SK-MEL-5 (cell line): ENCODE measurements at places on chromosomes 7 and 10. TPM values are rescaled to one million over a fixed set of nuclear protein-coding genes. Genes with fewer than 3 reads are reported as not detected.

Gene MEOX2
- not detected in 2 replicates for total RNA-seq

Gene ZMIZ1
- 7.8 and 9.6 TPM in 2 replicates for total RNA-seq

Gene COL17A1
- total RNA-seq: 0.43 and 0.45 TPM in 2 replicates

Gene ATG9B
- 0.13 and 0.27 TPM in 2 replicates for total RNA-seq

Gene OR2F1
- not detected in 2 replicates for total RNA-seq
